ENCODE measurements at places on chromosomes 6 and 20.

GRCh38 chr6:38391626-38392579 is 247.8 kb downstream of the BTBD9 start:
- DNase-seq, result no peak

DNA sequence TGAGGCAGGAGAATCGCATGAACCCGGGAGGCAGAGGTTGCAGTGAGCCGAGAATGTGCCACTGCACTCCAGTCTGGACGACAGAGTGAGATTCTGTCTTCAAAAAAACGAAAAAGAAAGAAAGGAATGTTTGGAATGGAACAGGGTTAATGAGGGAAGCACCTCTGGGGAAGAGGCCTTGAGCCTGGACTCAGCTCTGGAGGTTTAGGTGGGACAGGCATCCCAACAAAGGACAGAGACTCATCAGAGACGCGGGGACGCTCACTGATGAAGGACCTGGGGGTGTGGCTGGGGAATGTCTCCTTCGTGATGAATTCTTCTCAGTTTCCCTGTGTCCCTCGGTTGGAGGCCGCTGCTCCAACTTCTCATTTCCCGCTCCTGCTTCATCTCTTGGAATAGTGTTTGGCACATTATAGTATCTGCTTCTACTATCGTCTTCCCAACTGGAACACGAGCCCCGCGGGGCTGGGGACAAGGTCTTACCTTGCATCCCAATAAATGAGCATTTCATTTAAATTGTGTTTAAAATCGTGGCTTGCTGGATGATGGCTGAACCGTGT is 27.6 kb downstream of the KIF25 start:
- no peak for DNase-seq

- no peak for DNase-seq
Observed at GRCh38 chr6:106764353-106764980, 135.1 kb downstream of the QRSL1 start.

DNA sequence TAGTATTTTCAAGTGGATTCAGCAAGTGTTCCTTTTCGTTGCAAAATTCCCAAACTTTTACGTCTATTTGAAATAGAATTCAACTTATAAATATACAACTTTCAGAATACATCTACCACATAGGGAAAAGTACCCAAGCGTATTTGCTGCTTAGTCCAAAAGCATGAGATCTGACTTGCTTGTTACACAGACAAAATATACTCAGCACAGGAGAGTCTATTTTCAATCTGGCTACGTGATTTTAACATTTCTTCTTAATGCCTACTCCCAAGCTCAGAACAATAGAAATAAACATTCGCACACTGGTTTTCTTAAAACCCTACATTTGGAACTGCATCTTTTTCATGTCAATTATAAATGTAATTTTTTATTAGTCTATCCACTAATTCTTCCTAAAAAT is 672 bp downstream of the PKHD1 start:
- DNase-seq, result no peak

- no peak for DNase-seq
Observed at GRCh38 chr20:57705127-57705899, 4.5 kb downstream of the PMEPA1 start.

DNA sequence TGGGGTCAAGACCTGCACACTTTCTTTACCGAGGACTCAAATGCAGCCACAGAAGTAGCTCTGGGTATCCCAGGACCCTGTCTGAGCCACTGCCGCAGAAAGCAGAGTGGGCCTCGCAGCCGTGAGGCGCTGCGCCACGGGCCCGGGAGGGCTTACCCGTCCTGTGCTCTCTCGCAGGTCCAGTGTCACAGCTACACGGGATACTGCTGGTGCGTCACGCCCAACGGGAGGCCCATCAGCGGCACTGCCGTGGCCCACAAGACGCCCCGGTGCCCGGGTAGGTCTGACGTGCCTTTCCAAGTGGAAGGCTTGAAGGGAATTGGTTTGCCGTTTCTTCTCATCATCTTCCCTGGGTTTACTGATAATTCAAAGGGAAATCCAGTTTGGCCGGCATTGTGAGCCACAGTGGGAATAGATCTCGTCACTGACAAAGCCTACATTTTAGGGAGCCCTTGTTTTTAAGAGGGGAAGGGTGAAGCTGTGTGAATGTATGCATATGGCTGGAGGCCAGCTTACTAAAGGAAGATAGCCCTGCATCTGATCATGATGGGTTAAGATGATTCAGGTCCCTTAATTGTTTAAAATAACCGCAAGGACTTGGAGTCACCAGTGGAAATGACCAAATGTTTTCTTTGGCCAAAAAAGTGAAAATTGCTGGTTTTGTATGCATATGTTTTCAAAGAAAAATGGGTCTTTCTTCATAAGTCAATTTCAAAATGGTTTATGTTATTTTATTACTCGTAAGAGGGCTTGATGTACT is 86.6 kb downstream of the SMOC2 start:
- no peak for DNase-seq

DNA sequence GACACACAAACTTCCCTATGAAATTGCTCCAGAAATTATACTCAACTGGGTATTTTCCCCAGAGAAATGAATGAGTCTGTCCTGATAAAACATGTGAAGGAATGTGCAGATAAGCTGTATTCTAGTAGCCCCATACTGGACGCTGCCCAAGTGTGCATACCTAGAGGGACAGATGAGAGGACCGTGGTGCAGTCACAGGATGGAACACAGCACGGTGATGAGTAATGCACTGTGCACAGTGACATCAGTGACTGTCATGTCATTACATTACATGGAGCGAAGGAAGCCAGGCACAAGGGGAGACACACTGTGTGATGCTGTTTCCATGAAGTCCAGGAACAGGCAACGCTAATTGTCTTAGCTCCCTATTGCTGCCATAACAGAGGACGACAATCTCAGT is 155.5 kb downstream of the CDH4 start:
- no peak for DNase-seq

GRCh38 chr6:84671183-84671582 is 93.2 kb downstream of the TBX18 start:
- no peak for DNase-seq

DNA sequence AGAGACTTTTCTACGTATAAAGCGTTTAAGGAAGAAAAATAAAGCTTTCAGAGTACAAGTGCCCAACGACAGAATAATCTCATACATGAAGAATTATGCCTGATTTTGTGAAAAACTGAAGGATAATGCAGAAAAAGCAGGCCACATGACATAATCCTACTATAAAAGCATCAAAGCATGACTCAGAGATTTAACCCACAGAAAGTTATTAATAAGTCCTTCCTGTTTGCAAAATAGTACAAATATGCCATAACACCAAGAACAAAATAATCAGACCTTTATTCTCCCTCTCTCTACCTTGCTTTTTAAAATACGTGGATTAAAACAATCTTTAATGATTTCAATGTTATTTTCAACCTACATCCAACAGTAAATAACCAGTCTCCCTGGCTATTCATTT is 118.6 kb upstream of the BCLAF1 start:
- DNase-seq, result no peak

Data from mesothelial cell of epicardium (in vitro differentiated cells).